Fibroblast of skin of scalp (primary cell): ENCODE measurements at places on chromosomes 11 and 22.

DNA sequence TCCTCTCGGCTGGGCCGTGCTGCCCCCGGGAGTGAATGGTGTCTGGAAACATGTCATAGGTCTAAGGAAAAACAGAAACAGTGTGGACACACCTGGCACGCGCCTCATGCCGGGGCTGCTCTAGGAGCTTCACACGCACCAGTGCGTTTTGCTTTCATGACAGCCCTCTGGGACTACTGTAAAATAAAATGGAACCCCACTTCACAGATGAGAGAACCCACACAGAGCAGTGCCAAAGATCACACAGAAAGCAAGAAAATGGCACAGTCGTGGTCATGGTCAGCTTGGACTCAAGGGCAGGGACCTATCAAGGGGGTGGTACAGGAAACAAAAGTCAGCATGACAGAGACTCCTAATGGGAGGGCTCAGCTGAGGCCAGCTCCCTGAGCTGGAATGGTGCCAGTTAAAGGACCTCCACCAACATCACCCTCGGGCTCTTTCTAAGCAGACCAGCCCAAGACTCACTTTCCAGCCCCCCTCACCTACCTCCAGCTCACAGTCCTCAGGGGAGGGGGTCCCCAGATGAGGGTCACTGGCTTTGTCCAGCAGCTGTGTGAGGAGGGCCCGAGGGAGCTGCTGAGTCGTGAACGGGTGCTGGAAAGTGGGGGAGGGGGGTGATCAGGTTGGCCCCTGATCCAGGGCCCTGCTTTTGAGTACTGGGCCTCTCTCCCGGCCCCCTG is 3.3 kb downstream of the MAP4K2 start:
- DNase-seq: no peak

DNA sequence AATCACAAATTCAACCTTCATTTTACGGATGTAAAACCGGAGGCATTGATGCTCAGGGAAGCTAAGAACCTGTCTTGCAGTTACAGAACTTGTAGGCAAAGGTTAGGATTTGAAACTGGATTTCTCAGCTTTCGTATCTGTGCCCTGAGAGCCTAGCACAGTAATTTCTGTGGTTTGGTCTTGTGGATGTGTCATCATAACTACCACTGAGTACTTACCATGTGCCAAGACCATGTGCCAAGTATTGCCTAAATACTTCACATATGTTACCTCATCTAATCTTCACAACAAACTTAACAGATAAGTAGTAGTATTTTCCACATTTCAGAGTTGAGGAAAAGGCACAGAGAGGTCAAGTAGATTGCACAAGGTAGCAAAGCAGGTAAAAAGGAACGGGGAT is 140.7 kb downstream of the NXPE2 start:
- no peak for DNase-seq

GRCh38 chr22:45832959-45833580 is 143.9 kb downstream of the WNT7B start:
- no peak for DNase-seq

- DNase-seq: no peak
These were observed 60.2 kb upstream of the EMID1 start for GRCh38 chr22:29145321-29146072.

DNA sequence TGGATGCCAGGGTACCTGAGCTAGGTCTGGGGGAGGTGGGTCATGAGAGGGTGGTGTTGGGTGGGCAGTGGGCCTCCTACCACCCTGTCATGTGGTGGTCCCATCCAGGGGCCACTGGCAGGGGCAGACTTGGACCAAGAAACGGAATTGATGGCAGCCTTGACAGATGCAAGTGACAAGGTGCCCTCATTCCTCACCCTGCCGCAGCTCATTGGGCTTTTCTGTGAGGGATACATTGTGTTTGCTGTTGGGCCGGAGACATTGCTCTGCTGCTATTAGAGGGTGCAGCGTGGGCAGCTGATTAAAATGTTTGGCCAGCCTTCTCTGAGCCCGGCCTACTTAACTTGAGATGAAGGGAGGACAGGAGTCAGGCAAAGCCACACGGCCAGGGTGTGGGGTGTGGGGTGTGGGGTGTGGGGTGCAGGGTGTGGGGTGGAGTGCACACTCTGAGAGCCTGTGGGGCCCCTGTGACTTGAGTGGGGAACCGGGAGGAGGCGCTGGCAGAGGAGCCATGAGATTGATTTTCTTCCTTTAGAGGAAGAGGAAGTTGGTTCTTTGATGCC is 351.5 kb downstream of the TBC1D22A start:
- DNase-seq: no peak

GRCh38 chr11:69151836-69152235 is 3.9 kb upstream of the SMIM38 start:
- no peak for DNase-seq

DNA sequence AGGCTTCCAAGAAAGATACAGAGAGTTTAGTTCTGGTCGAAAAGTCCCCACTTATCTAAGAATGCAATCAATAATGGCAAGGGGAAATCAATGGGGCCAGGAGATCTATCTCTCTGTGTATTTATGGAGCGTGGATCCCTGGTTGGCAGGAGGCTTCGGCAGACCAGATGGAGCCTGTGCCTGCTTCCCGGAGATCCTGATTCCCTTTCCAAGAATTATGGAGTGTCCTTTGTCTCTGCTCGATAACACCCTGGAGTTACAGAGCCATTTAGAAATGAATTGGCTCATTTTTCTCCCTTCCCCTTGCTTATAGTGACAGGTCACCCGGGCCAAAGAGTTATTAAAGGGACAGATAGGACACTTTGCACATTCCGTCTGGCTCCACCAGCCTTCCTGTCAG is 92.4 kb downstream of the ISX start:
- DNase-seq: no peak

DNA sequence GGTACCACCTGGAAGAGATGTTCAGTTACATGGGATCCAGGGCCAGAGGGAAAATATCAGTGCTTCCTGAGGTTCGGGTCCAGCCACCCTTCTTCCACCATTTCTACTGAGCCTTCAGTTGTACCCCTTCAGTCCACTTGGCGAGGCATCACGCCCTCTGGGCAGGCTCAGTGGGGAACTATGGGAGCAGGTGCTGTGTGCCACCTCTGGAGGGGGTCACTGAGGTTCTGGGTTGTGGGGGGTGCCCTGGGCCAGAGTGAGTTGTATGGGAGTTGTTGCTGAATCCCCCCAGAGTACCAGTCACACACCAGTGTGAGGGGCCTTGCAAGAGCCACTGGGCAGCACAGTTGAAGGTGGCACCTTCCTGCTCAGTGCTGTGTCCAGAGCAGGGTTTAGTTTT is 2.7 kb upstream of the SREBF2 start:
- no peak for DNase-seq

GRCh38 chr11:65341856-65342255 is 8.2 kb downstream of the DPF2 start:
- no peak for DNase-seq

DNA sequence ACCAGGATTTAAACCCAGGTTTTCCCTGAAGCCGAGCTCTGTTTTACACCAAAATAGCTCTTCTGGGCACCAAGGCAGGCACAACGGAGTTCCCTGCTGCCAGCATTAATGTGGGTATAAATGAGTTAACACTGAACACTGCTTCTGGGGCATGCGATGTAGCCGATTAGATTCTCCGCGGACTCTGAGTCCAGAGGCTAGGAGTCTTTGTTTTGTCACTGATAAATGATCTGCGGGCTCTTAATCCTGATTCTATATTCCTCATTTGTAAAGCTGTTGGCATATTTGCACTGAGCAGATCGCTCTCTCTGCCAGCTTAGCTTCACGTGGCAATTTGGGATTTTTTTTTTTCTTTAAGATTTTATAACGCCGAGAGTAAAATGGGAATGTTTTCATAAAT is 16.8 kb upstream of the LDLRAD3 start:
- no peak for DNase-seq

GRCh38 chr11:67651976-67652781 is 1.6 kb upstream of the ACY3 start:
- DNase-seq: no peak

DNA sequence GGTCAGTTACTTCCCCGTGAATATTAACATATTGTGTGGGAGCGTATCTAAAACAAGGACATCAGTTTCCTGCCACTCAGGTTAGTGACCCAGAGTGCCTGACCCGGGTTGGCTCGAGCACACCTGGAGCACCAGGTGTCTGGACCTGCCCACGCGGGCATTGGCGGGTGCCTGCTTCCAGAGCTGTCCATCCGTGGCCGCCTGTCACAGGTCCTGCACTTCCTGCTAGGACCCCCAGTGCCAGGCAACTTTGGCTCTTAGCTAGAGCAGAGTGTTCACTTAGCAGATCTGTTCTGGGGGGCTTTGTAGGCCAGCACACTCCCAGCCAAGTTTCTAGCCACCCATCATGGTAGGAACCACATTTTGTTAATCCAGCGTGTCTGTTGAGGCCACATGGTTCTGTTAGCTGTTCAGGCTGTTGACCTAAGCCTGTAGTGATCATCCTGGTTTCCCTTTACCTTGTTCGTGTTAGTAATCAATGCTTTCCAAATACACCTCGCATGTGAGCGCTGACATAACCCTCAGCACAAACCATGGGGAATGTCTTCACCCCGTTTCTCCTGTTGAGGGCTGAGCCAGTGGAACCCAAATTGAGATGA is 29.5 kb downstream of the MOV10L1 start:
- no peak for DNase-seq

GRCh38 chr11:128421577-128422330 is 165.6 kb downstream of the ETS1 start:
- peak; percentile 60 for DNase-seq

GRCh38 chr11:72001834-72002591 is 3.3 kb downstream of the IL18BP start:
- DNase-seq: peak; percentile 45

DNA sequence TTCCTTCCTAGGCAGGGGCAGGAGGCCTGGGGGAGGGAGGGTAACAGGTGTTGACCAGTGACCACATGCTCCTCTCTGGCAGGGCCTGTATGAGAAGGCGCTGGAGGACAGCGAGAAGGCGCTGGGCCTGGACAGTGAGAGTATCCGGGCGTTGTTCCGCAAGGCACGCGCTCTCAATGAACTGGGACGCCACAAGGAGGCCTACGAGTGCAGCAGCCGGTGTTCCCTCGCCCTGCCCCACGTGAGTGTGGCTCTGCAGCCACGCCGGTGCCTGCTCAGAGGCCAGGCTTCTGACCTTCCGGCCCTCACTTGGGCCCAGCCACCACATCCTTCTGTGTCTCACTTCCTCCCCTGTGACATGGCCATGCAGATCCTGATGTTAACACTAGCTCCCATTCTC is 25.8 kb downstream of the ZC3H7B start:
- DNase-seq: no peak

DNA sequence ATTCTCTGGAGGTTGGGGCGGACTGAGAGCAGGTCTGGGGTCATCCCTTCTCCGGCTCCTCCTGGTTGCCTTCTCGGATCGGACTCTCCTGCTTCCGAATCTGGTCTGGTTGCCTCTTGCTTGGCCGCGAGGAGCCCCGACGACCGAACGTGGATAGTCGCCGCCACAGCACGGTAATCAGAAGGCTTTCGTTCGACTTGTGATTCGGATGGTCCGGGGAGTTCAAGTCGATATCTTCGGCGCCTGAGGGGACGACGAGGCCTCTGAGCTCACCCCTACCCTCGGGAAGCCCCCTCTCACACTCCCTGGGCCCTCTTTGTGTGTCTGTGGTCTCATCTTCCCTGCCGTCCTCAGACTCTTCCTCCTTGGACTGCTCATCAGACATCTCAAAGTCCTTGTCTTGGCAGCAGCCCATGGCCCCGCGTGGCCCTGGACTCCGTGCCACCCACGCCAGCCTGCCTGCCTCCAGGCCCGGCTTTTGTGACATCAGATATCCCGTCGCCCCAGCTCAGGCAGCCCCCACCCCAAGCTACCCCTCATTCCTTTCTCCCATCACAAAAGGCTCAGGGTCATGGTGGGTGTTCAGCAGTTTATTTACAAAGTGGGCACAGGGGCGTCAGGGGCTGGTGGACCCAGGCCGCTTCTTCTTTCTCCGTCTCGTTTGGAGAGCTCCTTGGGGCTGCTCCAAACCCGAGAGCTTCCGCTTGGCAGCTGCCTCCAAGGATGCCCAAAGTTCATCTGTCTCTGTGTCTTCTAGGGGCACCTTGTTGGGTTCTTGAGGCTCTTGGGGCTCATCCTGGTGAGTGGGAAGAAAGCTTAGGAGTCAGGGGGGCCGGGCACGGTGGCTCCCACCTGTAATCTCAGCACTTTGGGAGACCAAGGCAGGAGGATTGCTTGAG is at the start of gene TEX54:
TEX54 (minus strand) TSS at position 506 of the 899 bp plus-strand sequence.
- DNase-seq: no peak

- DNase-seq: no peak
These were observed 9.6 kb downstream of the RCN1 start for GRCh38 chr11:32100495-32100894.
